Hippocampal formation (tissue), 2 donors: ENCODE measurements at places on chromosomes 2 and 18.

GRCh38 chr2:12045864-12046291, 299.4 kb downstream of the LPIN1 start:
- no peak for DNase-seq

DNA sequence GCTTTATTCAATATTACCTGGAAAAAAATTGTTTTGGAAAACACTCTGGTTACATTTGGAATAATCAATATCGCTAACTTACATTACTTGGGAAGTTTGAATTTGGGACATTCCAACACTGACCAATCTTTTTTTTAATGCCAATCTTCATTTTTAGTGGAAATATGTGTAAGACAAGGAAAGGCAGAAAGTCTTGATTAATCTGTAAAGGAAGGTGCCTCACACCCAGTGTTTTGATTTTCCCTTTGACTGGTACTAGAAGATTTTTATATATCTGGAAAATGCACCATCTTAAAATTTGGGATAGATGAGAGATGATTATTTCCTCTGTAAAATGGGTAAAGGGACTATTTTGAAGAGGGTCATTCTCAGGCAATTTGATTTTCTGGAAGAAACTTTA, 879.2 kb upstream of the ZEB2 start:
- DNase-seq: no peak

DNA sequence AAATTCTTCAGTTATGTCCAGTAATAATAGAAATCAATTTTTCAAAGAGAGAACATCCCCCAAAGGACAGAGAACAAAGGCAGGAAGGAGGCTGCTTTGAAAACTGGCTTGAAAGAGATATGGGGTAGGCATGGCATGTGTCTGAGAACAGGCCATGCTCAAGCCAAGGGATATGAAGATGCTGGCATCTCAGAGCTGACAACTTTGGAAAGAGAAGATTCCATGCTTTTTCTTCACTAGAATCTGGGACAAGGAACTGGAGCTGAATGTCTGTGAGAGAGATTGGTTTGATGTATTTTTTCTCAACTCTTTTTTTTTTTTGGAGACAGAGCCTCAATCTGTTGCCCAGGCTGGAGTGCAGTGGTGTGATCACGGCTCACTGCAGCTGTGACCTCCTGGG, 139.8 kb upstream of the DLX2 start:
- DNase-seq: no peak

DNA sequence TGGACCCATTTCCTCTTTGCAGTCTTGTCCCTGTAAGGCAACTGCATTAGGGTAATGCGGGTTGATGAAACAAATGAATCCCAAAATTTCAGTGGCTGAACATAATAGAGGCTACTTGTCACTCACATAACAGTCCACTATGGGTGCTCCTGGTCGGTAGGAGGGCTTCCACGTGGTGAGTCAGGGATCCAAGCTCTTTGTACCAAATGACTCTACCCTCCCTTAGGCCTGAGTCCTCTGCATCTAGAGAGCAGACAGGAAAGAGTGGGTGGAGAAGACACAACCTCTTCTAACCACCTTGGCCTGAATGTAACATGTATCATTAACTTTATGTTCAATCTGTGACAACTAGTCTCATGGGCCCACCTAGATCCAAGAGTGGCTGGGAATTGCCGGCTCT, 86.2 kb upstream of the HAAO start:
- DNase-seq: no peak

GRCh38 chr2:182868054-182868796, 1.8 kb upstream of the FRZB start:
- no peak for DNase-seq

DNA sequence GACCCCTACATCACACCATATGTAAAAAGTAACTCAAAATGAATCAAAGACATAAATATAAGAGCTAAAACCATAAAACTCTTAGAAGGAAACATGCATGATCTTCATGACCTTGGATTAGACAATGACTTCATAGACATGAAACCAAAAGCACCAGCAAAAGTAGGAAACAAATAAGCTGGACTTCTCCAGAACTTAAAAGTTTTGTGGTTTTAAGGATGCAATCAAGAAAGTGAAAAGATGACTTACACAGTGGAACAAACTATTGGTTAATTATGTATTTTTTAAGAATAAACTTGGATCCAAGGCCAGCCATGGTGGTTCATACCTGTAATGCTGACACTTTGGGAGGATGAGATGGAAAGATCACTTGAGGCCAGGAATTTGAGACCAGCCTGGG, 150.2 kb downstream of the GALNT1 start:
- DNase-seq: no peak
